Left renal cortex interstitium (tissue), 4 donors: ENCODE measurements at places on chromosomes 5 and 9. TPM values are rescaled to one million over a fixed set of nuclear protein-coding genes. Genes with fewer than 3 reads are reported as not detected.

The PCDHB8 gene
- polyA plus RNA-seq: 4.5 TPM

- DNase-seq: no peak
Measured at GRCh38 chr5:76849419-76850291, at the start of gene S100Z. Gene S100Z (plus strand): TSS chr5:76850014. CDS start chr5:76875360, 25,346 bp downstream.

GRCh38 chr9:110047232-110047954 is 160.6 kb downstream of the C9orf152 start:
- no peak for DNase-seq

DNA sequence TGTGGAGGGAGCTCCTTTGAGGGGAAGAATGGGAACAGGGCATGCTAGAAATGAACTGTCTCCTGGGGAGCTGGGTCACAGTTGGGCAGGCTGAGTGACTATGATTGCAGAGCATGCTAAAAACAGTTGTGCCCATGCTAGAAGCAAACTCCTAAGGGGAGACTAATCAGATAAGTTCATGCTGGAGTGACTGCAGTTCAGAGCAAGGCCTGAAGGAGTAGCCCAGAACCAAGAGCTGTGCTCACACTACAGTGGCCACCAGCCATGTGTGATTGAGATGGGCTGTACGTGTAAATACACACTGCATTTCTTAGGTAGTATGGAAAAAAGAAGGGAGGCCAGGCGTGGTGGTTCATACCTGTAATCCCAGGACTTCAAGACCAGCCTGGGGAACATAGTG is 10.3 kb upstream of the AK1 start:
- no peak for DNase-seq

- DNase-seq: no peak
Measured at GRCh38 chr9:114511978-114512874, 7.0 kb upstream of the WHRN start.

The PIP5K1B gene
- 6.7 TPM for polyA plus RNA-seq

GRCh38 chr9:136303825-136304416 is at the start of gene CCDC187:
Gene CCDC187 (minus strand): TSS chr9:136304094. CDS start chr9:136303830, 264 bp downstream.
- no peak for DNase-seq

- no peak for DNase-seq
Measured at GRCh38 chr9:21294904-21295538, 10.1 kb downstream of the IFNA5 start.

DNA sequence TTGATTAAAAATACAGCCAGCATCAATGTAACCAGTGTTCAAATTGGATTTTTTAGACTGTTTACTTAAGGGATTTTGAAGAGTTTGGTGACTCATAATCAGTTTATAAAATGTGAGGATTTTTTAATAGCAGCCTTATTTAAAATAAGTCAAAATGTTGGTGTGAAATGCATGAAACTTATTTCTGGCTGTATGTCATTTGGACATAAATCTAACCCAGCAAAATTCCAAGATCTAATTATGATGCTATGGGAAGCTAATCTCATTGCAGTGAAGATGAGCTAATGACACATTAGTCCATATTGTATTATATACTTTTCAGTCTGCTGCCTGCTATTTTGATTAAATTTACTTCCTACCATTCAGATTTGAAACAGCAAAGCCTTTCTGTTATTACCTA is 140.3 kb downstream of the AOPEP start:
- DNase-seq: no peak

- no peak for DNase-seq
Measured at GRCh38 chr9:115068031-115068430, 49.9 kb downstream of the TNC start.

The LCN1 gene
- not detected for polyA plus RNA-seq

DNA sequence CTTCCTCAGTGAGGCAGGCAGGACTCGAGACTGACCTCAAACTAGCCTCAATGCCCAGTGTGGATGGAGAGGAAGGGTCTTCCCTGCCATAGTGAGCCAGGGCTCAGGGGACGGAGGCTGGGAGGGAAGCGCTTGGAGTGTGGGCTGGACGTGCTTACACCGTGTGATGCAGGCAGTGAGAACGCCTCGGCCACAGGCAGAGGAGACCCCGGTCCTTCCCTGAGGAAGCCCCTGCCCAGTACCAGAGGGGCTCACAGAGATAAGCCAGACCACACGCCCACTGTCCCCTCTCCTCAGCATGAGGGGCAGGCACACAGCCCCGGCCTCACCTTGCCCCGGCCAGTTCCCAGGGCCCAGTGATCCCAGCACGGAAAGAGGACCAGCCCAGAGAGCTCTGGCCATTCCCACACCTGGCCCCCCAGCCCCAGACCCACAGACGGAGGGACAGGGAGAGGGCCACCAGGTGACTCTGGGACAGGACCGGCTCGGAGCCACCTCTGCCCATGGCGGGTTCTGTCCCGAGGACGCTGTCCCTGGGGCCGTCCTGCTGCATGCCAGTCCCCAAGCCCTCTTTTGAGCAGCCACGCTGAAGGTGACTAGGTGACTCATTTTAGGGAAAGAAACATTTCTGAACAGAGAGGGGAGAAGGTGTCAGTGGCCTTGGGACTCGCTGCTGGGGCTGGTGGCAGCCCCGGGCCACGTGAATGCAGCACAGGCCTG is 6.0 kb upstream of the NSMF start:
- DNase-seq: no peak

DNA sequence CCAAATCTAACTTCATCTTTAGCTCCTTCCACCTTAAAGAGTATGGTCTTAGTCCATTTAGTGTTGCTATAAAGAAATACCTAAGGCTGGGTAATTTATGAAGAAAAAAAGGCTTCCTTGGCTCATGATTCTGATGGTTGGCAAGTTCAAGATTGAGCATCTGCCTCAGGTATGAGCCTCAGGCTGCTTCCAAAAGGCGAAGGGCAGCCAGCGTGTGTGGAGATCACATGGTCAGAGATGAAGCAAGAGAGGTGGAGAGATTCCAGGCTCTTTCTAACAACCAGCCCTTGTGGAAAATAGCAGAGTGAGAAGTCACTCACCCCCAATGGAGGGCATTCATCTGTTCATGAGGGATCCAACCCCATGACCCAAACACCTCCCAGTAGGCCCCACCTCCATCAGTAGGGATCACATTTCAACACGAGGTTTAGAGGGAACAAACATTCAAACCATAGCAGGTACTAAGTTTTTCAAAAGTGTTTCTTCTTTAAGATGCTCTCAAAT is 225.9 kb downstream of the SGCD start:
- no peak for DNase-seq

DNA sequence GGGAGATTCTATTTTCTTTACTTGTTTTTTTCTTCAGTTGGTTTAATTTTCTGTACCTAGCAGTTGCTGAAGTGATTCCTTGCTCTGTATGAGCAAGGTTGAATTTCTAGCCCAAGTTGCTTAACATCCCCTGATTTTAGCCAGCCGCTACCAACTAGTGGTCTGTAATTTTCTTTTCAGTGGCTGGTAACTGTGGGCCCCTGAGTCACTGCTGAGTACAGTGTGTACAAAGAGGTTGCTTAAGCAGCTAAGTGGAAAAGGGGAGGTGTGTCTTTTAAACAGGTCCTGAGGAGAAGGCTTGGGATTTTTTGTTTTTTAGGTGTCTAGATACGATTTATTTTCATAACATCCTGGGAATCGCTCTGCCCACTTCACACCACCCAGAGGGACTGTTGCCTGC is 254.7 kb downstream of the NR3C1 start:
- no peak for DNase-seq

DNA sequence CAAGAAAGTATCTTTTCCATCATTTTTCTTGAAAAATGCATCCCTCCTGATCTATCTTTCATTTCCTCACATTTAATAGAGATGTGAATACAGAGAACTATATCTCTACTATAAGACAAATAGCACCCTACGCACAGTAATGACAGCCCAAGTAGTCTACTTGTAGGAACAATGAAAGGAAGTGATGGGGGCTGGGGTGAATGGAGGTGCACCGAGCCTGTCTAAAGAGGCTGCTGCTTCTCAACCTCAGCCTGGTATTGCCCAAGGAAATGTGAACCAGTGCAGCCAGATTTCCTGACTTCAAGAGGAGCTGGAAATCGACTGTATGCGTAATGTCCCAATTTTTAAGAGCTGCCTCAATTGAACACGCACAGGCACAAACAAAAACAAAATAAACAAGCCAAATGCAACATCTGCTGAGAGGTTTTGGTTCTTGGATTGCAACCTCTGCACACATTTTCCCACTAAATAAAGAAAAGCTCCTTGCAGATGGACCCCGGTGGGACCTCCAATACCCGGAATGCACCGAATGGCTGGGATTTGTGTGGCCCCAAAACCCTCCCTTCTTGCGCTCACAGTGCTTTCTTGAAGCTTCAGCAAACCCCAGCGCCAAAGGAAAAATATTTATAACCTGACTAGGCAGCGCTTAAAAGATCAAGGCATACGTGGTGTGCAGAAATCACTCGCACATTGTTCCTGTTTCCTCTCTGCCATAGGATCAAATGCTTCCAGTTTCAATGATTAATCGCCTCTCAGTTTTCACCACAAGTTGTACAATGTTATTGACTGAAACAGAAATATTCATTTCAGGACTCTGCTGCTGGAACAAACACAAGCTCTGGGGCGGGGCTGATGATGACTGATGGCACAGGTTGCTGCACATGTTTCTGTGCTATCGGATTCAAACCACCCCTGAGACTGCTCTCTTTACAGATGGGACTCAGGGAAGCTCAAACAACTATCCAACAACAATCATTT is 68.3 kb downstream of the KCNIP1 start:
- no peak for DNase-seq

The SYNPO gene
- 108 TPM for polyA plus RNA-seq

DNA sequence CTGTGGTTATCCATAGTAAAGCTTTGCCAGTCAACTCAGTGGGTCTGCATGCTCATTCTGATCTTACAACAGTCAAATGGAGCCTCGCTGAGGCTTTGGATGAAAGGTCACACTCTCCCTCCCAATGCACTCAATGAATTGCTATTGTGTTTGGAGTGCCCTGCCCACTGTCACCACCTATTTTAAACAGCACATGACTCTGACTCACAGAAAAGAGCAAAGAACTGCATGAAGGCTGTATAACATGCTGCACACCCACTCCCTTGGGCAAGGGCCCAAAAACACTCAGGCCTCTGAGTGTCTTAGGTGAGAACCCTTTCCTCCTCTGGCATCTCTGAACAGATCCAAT is 118.7 kb upstream of the CCDC112 start:
- no peak for DNase-seq

DNA sequence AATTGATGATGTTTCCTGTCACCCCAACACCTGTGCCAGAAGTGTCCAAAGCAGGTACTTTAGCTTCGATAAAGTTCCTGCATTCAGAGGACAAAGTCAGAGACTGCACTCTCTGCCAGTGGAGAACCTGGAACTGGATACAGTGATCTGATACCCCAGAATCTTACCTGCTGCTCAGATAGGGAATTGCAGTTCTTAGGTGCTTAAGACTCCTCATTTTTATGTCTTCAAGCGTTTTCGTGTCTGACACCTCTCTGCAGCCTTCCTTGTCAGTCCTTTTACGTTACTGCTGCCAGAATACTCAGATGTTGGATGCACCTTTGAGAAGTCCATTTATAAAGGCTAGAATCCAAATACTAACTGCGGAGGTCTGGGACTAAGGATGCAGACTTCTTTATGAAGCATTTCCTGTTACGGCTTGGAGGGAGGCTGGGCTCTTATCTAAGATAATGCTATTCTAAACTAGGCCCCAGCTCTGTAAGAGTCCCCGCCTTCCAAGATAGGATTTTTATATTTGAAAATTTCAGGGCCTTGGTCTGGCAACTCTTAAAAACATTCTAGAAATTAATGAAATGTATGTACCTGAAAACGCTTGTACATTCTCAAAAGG is 1.9 kb downstream of the ISOC1 start:
- no peak for DNase-seq

The LCN6 gene
- polyA plus RNA-seq: not detected

The MYOT gene
- 1.5 TPM for polyA plus RNA-seq

GRCh38 chr9:104915753-104916152 is 12.2 kb downstream of the ABCA1 start:
- DNase-seq: no peak

The NFIB gene
- polyA plus RNA-seq: 16.2 TPM

DNA sequence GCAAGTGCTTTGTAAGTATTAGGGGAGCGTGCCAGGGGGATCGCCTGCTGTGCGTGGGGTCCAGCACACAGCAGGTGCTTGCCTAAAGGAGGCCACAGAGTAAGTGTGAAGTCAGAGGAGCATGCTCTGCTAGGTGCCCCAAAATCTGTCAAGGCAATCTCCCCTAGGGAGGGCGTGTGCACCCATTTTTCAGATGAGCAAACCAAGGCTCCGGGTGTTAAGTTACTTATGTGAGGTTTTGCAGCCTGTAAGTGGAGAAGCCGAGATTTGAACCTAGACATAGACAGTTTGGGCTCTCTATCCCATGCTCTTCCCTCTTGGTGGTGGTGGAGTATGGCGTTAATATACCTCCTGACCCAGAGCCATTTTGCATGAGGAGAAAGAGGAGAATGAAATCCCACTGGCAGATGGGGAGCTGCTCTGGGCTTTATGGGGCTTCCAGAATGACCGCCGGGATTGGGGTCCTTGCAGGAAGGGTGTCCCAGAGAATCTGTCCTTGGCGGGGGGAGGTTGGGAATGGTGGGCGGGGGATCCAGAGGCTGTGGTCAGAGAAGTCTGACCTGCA is 14.1 kb downstream of the NDST1 start:
- DNase-seq: no peak

GRCh38 chr5:164350236-164350635 is 844.8 kb downstream of the MAT2B start:
- DNase-seq: no peak

The SLCO6A1 gene
- polyA plus RNA-seq: not detected

- DNase-seq: no peak
Measured at GRCh38 chr5:148831590-148832565, 5.5 kb downstream of the ADRB2 start.

DNA sequence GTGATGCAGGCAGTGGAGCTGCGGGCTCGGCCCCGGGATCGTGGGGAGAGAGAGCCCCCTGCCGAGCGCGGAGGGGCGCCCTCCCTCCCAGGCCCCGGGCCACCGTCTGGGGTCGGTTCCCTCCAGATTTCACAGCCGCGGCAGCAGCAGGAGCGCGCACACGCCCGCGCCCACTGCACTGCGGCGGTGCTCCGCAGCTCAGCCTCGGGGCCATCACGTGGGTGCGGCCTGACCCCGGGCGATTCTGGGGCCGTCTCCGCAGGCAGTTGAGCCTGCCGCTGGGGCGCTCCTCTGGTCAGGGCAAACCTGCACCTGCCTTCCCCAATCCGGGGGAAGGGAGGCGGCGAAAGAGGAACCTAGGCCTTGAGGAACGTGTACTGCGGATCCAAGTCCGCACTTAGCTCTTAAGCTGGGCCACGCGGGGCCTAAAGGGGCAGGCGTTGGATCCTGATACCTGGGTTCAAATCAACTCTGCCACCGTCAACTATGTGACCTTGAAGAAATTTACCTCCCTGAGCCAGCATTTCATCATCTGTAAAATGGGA is 9.4 kb upstream of the DELE1 start:
- DNase-seq: no peak

The ARSI gene
- 2.5 TPM for polyA plus RNA-seq

DNA sequence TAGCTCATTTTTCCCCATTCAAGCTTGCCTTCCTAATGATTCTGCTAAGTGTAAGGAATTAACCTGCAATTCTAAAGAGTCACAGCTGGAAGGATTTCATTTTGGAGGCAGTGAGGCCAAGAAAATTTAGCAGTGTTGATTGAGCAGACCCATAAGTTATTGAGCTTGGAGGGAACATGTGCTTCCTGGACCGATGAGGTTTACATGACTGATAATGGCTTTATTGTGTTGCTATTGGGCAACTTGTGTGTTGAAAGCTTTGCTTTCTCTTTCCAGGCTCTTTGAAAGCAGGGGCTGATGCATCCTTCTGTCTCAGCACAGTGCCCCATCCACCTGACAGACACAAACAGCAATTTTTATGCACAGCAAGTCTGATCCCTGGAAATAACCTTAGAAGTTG is 398.9 kb upstream of the PCSK5 start:
- DNase-seq: no peak
